ENCODE measurements at places on chromosomes 13 and 19. TPM values are rescaled to one million over a fixed set of nuclear protein-coding genes. Genes with fewer than 3 reads are reported as not detected.

DNA sequence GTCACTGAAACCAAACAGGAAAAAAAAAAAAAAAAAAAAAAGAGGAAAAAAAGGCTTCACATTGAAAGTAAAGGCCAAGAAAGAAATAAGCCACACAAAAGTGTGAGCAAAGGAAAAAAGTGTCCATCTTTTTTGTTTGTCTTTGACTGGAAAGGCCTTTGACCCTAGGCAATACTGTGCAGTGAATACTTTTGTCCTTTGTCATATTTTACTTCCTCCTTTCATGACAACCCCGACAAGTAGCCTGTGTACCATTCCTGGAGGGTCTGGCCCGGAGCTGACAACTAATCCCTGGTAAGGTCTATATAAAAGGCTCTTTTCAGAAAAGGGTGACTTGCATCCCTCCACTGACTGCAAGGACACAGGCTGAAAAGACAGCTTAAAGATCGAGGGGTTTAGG, 12.9 kb upstream of the MICU2 start:
- H3K27ac ChIP-seq, result no peak overlapping the region
- no peaks in the 10 kb centered on the region for H3K27me3 ChIP-seq
- no peaks in the 10 kb centered on the region for H3K4me1 ChIP-seq
- DNase-seq, result no peak
- H3K36me3 ChIP-seq, result no peaks in the 10 kb centered on the region
- H3K4me3 ChIP-seq, result no peak overlapping the region

- H3K27me3 ChIP-seq, result no peaks in the 10 kb centered on the region
- H3K4me1 ChIP-seq, result no peaks in the 10 kb centered on the region
- no peaks in the 10 kb centered on the region for H3K36me3 ChIP-seq
- H3K27ac ChIP-seq, result no peak overlapping the region
- no peak for DNase-seq
These were observed 186.2 kb downstream of the EFNB2 start for GRCh38 chr13:106349080-106349931.

DNA sequence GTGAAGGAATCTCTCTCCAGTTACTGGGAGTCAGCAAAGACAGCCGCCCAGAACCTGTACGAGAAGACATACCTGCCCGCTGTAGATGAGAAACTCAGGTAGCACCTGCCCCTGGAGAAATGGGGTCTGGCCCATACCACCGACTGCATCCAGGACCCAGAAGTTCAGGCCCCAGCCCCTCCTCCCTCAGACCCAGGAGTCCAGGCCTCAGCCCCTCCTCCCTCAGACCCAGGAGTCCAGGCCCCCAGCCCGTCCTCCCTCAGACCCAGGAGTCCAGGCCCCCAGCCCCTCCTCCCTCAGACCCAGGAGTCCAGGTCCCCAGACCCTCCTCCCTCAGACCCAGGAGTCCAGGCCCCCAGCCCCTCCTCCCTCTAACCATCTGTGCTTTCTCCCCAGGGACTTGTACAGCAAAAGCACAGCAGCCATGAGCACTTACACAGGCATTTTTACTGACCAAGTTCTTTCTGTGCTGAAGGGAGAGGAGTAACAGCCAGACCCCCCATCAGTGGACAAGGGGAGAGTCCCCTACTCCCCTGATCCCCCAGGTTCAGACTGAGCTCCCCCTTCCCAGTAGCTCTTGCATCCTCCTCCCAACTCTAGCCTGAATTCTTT, 3.0 kb downstream of the APOC2 start:
- no peaks in the 10 kb centered on the region for H3K27me3 ChIP-seq
- H3K36me3 ChIP-seq, result no peaks in the 10 kb centered on the region
- H3K4me1 ChIP-seq, result peaks cover 5% of the 10 kb centered on the region
- H3K4me3 ChIP-seq, result no peak overlapping the region
- DNase-seq, result no peak

GRCh38 chr19:45804140-45804958, 10.8 kb downstream of the RSPH6A start:
- H3K36me3 ChIP-seq, result no peaks in the 10 kb centered on the region
- no peak overlapping the region for H3K27ac ChIP-seq
- DNase-seq, result no peak
- no peaks in the 10 kb centered on the region for H3K27me3 ChIP-seq

- no peak for DNase-seq
- no peak within 1 kb of the TSS for H3K4me3 ChIP-seq
- no peaks in the 10 kb centered on the region for H3K27me3 ChIP-seq
- H3K27ac ChIP-seq, result no peak within 1 kb of the TSS
- no peaks in the 10 kb centered on the region for H3K36me3 ChIP-seq
These were observed at the start of gene LGALS14 for GRCh38 chr19:39704181-39705044. TSS of gene LGALS14 (plus strand) at chr19:39704481. CDS start at chr19:39704529, 48 bp downstream.

DNA sequence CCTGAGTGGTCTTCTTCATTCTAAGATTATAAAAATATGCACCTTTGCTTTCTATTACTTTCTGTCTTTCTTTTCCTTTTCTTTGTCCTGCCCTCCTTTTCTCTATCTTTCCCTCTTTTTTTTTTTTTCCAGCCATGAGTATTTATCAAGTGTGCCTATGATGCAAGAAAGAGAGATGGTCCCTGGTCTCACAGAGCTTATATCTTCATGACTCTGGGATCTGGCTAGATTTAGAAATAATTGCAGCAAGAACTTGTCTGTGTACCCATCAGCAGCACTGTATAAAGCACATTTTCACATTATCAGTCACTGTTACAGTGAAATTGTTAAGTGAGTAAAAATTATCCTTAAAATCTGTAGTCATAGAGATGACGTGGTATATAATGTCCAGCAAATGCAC, 31.6 kb upstream of the GAS6 start:
- no peaks in the 10 kb centered on the region for H3K27me3 ChIP-seq
- H3K4me3 ChIP-seq, result no peak overlapping the region
- peaks cover 7% of the 10 kb centered on the region for H3K4me1 ChIP-seq

GRCh38 chr13:107324416-107325204, 756.7 kb upstream of the ARGLU1 start:
- DNase-seq, result no peak
- no peaks in the 10 kb centered on the region for H3K36me3 ChIP-seq
- H3K4me1 ChIP-seq, result no peaks in the 10 kb centered on the region
- no peaks in the 10 kb centered on the region for H3K27me3 ChIP-seq
- no peak overlapping the region for H3K4me3 ChIP-seq

DNA sequence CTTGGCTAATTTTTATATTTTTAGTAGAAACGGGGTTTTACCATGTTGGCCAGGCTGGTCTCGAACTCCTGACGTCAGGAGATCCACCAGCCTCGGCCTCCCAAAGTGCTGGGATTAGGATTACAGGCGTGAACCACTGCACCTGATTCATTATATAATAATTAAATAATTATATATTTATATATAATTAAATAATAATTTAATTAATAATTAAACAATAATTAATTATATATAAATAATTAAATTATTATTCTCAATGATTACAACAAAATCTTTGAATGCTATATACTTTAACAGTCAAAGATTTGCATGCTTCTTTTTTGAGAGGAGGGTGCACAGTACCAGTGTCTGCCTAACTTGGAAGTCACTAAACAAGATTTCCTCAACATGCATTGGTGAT, 872.3 kb downstream of the EFNB2 start:
- H3K27me3 ChIP-seq, result no peaks in the 10 kb centered on the region
- no peaks in the 10 kb centered on the region for H3K4me1 ChIP-seq
- no peak overlapping the region for H3K27ac ChIP-seq

The TUBB4A gene
- 0.75 TPM for total RNA-seq

The ZNF677 gene
- 3.7 TPM for total RNA-seq

The ZNF486 gene
- total RNA-seq, result 1.1 TPM

The ZNF135 gene
- 3.7 TPM for total RNA-seq

Data from ascending aorta (tissue), 2 donors.